ENCODE measurements at places on chromosomes 2 and 18. TPM values are rescaled to one million over a fixed set of nuclear protein-coding genes. Genes with fewer than 3 reads are reported as not detected.

- DNase-seq, result no peak
Observed at GRCh38 chr2:112889976-112890375, 21.0 kb upstream of the IL37 start.

DNA sequence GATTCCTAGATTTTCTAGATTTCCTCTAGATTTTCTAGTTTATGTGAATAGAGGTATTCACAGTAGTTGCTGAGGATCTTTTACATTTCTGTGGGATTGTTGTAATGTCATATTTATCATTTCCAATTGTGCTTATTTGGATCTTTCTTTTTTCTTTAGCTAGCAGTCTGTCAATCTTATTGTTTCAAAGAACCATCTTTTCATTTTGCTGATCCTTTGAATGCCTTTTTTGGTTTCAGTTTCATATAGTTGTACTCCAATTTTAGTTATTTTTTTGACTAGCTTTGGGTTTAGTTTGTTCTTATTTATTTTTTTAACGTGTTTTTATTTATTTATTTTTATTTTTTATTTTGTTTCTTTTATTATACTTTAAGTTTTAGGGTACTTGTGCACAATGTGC is 24.5 kb downstream of the CLIP4 start:
- no peak for DNase-seq

DNA sequence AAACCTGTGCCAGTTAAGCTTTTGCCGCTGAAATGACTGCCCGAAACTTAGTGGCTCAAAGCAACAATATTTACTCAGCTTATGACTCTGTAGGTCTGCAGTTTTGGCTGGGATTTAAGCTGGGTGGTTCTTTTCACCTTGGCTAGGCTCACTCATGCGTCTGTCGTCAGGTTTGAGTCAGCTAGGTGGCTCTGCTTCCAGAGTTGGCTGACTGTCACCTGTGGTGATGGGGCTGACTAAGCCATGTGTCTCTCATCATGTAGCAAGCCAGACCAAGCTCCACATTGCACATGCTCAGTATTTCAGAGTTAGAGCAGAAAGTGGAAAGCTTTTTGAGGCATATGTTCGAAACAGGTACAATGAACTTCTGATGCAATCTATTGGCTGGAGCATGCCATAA is 354.8 kb downstream of the MEIS1 start:
- no peak for DNase-seq

DNA sequence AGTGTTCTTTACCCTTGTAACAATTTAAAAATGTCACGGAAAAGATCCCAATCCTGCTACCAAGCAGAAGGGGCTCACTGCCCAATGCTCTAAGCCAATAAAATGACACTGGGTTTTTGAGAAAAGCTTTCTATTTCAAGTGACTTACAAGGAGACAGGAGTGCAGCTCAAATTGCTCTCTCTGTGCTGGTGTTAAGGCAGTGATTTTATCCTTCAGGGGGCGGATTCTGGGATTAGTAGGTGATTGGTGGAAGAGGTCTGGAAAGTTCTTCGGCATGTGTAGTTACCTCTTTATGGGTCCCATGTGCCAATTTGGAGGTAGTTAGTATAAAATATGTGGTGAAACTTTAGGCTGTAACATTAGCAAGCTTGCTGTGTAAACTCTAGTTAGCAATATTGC is 27.4 kb upstream of the MCM6 start:
- no peak for DNase-seq

- no peak for DNase-seq
Observed at GRCh38 chr2:226064932-226065570, 665.5 kb downstream of the NYAP2 start.

- DNase-seq, result no peak
Observed at GRCh38 chr2:106858810-106859209, 27.2 kb downstream of the ST6GAL2 start.

GRCh38 chr2:134334542-134335353 is 80.9 kb downstream of the MGAT5 start:
- peak; percentile 5 for DNase-seq

- DNase-seq, result peak; percentile 20
Observed at GRCh38 chr2:160742667-160743066, 249.1 kb upstream of the RBMS1 start.

DNA sequence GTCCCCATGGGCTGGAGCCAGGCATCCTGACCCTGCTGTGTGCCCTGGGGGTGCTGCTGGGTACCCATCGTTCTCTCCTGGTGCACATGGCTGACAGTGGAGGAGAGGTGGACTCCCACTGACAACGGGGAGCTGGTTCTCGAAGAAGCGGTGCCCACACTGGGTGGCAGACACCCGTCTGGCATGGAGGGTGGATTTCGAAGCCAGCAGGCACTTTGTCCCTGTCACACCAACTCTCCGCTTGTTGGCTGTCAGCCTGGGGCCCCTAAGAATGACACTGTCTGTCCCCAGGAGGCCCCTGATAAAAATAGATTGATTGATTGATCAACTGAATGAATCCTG is 55.4 kb downstream of the RTP5 start:
- DNase-seq, result no peak

GRCh38 chr2:216761133-216761532 is 65.8 kb upstream of the IGFBP5 start:
- DNase-seq, result no peak

DNA sequence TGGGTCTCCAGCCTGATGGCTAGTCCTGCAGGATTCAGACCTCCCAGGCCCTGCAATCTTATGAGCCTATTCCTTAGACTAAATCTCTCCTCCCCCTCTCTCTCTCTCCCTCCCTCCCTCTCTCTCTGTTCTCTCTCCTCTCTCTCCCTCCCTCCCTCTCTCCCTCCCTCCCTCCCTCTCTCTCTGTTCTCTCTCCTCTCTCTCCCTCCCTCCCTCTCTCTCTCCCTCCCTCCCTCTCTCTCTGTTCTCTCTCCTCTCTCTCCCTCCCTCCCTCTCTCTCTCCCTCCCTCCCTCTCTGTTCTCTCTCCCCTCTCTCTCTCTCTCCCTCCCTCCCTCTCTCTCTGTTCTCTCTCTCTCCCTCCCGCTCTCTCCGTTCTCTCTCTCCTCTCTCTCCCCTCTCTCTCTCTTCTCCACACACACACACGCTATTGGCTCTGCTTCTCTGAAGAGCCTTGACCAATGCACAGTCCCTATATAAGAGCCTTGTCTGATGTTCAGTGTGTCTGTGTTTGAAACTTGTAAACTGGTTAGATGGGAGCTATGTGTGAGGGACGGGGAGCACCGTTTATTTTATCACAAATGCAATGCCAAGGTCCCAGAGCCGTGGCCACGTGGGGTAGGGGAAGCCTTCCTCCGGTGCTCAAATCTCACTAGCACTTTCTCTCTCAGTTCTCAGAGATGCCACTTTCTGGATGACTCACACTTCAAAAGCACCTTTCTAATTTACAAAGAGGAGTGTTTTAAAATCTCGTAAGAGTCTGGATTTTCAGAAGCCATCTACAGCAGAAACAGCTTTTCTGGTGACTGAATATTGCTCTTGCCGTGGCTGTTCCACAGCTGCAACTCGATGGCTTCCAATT is 9.4 kb upstream of the PRLH start:
- DNase-seq, result peak; percentile 51

GRCh38 chr2:17830053-17831034 is 14.1 kb downstream of the MSGN1 start:
- DNase-seq, result peak; percentile 73

The CCDC85A gene
- not detected for total RNA-seq

The ABCB6 gene
- total RNA-seq, result 41.6 TPM

The STARD7 gene
- total RNA-seq, result 142 TPM

The MATN3 gene
- total RNA-seq, result 5.3 TPM

The VWA3B gene
- total RNA-seq, result not detected

The RNF152 gene
- total RNA-seq, result 7.0 TPM

The HOXD12 gene
- not detected for total RNA-seq

Measured in RPMI7951 (cell line).